Activated naive CD4-positive, alpha-beta T cell treated with anti-CD3 and anti-CD28 coated beads, Interleukin-2, amount 10 ng/mL, durations not matched to agents 5 hours and 36 hours (primary cell): ENCODE measurements at places on chromosomes 3 and 15. TPM values are rescaled to one million over a fixed set of nuclear protein-coding genes. Genes with fewer than 3 reads are reported as not detected.

LARP6 gene
- total RNA-seq = not detected

CP gene
- total RNA-seq = not detected

CCDC66 gene
- total RNA-seq = 32.8 TPM

ADAMTS17 gene
- total RNA-seq = 8.9 TPM

DNAH12 gene
- total RNA-seq = 0.08 TPM

PEX11A gene
- 1.5 TPM for total RNA-seq

FBXL2 gene
- not detected for total RNA-seq

SERINC4 gene
- not detected for total RNA-seq

NMNAT3 gene
- 0.73 TPM for total RNA-seq

FOXB1 gene
- 0.75 TPM for total RNA-seq

CFAP161 gene
- total RNA-seq = not detected

SLC12A8 gene
- 0.68 TPM for total RNA-seq

KBTBD13 gene
- not detected for total RNA-seq

ZMYND10 gene
- 2.2 TPM for total RNA-seq

GPR15 gene
- 14.2 TPM for total RNA-seq

TMEM207 gene
- total RNA-seq = not detected

LTK gene
- total RNA-seq = 0.13 TPM

ASB14 gene
- total RNA-seq = not detected

ACAN gene
- not detected for total RNA-seq

BMF gene
- 25.0 TPM for total RNA-seq

GRAMD2A gene
- total RNA-seq = not detected

SENP8 gene
- total RNA-seq = 1.2 TPM

ACOX2 gene
- not detected for total RNA-seq

ST8SIA2 gene
- total RNA-seq = not detected

CLDN11 gene
- total RNA-seq = not detected

PTPN9 gene
- 33.5 TPM for total RNA-seq

P2RY12 gene
- not detected for total RNA-seq

PARP15 gene
- total RNA-seq = 70.1 TPM

MESP1 gene
- total RNA-seq = 1.2 TPM

CCNB2 gene
- total RNA-seq = 67.3 TPM

TMC3 gene
- total RNA-seq = not detected

SEMA3B gene
- 0.34 TPM for total RNA-seq

SV2B gene
- 0.18 TPM for total RNA-seq

TIMP4 gene
- not detected for total RNA-seq

GADL1 gene
- not detected for total RNA-seq

RBP2 gene
- total RNA-seq = not detected

MTHFS gene
- 30.9 TPM for total RNA-seq

PARP14 gene
- 106 TPM for total RNA-seq

TNFSF10 gene
- 79.2 TPM for total RNA-seq

ZNF662 gene
- 0.71 TPM for total RNA-seq

ALDH1L1 gene
- total RNA-seq = not detected

PYGO1 gene
- not detected for total RNA-seq

DIPK2A gene
- 21.5 TPM for total RNA-seq

VIPR1 gene
- 39.4 TPM for total RNA-seq

IFT122 gene
- total RNA-seq = 17.4 TPM

CCR2 gene
- 57.8 TPM for total RNA-seq

OXNAD1 gene
- 76.3 TPM for total RNA-seq

NEK10 gene
- total RNA-seq = 0.53 TPM
